ENCODE measurements at places on chromosomes 6 and 20. TPM values are rescaled to one million over a fixed set of nuclear protein-coding genes. Genes with fewer than 3 reads are reported as not detected.

PSORS1C1 gene
- 8.1 TPM for total RNA-seq

SGK1 gene
- total RNA-seq = 34.3 TPM

C2 gene
- not detected for total RNA-seq

PRSS16 gene
- total RNA-seq = not detected

SCUBE3 gene
- total RNA-seq = 3.0 TPM
